ENCODE measurements at places on chromosomes 6 and 20.
A peak's percentile ranks its signal among the peaks of the same experiment; 100 is the strongest.

DNA sequence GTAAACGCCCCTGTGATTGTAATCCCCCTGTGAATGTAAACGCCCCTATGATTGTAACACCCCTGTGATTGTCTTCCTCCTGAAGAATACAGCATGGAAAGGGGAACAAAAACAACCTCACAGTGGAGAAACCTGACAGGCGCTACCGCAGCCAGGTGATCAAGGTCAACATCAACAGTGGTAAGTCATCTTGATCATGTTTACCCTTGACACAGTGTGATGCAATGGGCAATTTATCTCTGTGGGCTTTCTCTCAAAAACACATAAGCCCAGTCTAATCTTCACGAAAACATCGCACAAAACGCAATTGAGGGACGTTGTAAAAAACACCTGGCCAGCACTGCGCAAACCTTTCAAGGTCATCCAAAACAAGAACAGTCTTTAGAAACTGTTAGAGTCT lies 277.2 kb downstream of the PRKN start:
- DNase-seq = no peak

DNA sequence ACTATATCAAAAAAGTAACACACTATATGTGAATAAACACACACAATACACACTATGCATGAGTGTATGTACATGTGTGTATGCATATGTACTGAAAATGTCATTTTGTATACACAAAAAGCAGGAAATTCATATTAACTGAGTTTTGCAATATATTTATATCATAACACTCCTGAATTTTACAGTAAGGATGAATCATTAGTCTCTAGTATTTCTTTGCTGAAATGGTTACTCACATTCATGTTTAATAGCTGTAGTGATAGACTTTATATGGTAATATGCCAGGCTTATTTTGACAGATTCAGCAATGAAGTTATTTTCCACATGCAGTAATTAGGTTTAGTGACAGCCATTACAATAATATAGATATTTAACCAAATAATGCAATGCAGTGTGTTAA lies 1216.2 kb upstream of the CITED2 start:
- DNase-seq = no peak

DNA sequence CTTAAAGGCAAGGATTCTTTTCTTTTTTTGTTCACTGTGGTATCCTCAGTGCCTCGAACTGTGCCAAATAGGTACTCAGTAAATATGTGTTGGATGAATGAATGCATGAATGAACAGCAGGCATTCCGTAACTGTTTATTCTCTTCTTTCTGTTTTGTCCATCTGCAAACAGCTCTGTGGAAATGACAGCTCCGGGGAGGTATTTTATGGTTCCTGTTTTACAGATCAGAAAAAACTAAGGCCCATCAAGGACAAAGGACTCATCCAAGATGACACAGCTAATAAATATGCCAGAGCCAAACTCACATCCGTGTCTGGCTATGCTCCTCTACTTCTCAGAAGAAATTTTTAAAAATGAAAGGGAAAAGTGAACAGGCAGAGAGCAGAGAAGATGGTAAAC lies 21.0 kb downstream of the JPH2 start:
- DNase-seq = peak; percentile 88

GRCh38 chr6:67451874-67452273 lies 1183.2 kb upstream of the ADGRB3 start:
- DNase-seq = no peak

DNA sequence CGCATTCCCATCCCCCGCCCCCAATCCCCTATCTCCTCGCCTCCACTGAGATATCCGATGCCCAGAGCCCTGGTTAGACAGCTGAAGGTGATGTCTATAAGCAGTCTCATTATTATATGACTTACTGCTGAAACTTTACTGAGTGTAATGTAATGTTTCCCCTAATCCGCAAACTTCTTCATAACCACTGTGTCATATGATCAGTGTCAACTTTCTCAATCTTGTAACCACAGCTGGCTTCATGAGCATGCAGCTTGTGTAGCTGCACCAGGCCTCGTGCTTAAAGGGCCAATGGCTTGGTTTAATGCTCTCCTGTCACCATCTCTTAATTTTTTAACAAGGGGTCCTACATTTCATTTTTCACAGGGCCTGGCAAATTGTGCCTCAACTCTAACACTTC lies 8.1 kb downstream of the ASIP start:
- DNase-seq = no peak

DNA sequence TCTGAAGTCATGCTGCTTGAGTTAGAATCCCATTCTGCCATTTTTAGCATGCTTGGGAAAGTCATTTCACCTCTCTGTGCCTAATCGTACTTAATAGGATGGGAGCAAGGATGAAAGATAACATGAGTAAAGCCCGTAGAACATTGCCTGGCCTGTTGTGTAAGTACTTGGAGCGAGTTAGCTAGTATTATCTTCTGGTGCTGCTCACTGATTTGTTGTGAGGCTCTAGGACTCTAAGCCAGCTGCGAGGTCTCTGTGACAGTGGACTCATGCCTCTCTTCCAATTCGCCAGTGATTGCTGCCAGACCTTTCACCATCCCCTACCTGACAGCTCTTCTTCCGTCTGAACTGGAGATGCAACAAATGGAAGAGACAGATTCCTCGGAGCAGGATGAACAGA lies 17.8 kb downstream of the TAF8 start:
- no peak for DNase-seq

GRCh38 chr6:35562060-35562459 lies 49.4 kb upstream of the TULP1 start:
- DNase-seq = no peak

All from kidney capillary endothelial cell (primary cell).